DMS79 (cell line): ENCODE measurements at places on chromosomes 12 and 14.

- no peak for DNase-seq
Observed at GRCh38 chr12:124544311-124544970, 23.0 kb downstream of the NCOR2 start.

DNA sequence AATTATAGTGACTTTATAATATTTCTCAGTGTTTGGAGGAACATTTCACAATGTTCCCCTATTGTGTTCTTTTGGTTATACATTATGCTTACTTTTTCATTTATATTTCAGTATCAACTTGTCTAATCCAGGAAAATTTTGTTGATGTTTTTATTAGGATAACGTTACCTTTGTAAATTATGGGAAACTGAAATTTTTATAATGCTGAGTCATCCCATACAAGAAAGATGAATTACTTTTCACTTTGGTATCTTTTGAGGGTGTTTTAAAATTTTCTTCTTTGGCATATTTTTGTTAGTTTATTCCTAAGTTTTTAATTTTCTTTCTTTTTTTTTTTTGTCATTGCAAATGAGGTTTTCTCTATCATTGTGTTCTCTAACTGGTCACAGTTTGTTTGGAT lies 542.7 kb downstream of the SLC16A7 start:
- no peak for DNase-seq

GRCh38 chr14:26598081-26598671 lies 343 bp upstream of the NOVA1 start:
- DNase-seq = peak; percentile 100

GRCh38 chr12:124159655-124160054 lies 135.2 kb upstream of the RFLNA start:
- DNase-seq = no peak

GRCh38 chr12:82648259-82648909 lies 38.3 kb upstream of the TMTC2 start:
- no peak for DNase-seq

- DNase-seq = no peak
Observed at GRCh38 chr12:54427106-54427505, 8.0 kb upstream of the ITGA5 start.

GRCh38 chr12:19783547-19784444 lies 344.5 kb downstream of the AEBP2 start:
- no peak for DNase-seq

DNA sequence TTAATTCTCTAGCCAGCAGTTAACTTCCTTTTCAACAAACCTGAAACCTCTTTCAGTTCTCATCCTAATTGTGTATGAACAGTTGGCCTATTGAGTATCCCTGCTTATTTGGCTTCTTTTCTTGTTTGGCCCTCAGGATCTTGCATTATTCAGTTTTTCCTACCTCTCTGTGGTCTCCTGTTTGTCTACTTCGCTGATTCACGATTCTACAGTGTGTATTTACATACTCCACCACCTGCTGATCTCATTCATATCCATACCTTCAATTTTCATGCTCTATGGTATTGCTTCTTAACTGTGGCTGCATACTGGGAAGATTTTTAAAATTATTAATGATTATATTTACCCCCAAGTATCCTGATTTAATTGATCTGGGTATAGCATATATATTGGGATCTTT lies 56.4 kb downstream of the RASSF9 start:
- no peak for DNase-seq

DNA sequence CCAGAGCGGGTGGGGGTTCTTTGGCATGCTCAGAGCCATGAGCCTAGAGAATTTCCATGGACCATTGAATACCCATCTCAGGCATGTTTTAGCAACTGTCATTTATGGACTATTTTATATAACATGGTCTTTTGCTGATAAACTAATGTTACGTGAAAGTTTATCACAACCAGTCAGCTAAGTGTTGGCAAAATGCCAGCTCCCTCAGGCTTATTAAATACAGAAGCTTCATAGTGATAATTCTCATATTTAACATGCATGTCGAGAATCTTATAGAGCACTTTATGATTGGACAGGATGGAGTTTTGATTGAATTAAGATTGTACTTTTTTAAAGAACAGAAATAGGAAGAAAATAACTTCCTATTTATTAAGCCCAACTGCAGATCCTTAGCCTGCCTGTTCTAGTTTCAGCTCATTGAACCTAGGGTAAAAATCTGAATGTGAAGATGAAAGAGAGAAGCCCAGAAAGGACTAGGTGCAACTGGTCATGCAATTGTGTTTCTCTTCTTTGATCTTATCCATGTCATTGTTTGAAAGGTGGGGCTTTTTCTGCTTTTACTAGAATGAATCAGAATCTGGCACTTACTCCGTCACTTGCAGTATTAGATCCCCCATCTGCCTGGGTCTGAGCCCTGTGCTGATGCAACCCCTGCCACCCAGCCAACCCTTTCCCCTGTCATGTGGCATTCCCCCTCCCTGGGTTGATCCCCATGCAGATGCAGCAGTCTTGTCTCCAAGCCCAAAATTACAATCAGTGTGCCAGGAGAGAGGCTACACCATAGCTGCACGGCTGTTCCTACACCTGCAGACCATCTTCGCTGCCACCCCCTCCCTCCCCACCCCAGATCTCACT lies 134.6 kb upstream of the EVL start:
- DNase-seq = no peak

DNA sequence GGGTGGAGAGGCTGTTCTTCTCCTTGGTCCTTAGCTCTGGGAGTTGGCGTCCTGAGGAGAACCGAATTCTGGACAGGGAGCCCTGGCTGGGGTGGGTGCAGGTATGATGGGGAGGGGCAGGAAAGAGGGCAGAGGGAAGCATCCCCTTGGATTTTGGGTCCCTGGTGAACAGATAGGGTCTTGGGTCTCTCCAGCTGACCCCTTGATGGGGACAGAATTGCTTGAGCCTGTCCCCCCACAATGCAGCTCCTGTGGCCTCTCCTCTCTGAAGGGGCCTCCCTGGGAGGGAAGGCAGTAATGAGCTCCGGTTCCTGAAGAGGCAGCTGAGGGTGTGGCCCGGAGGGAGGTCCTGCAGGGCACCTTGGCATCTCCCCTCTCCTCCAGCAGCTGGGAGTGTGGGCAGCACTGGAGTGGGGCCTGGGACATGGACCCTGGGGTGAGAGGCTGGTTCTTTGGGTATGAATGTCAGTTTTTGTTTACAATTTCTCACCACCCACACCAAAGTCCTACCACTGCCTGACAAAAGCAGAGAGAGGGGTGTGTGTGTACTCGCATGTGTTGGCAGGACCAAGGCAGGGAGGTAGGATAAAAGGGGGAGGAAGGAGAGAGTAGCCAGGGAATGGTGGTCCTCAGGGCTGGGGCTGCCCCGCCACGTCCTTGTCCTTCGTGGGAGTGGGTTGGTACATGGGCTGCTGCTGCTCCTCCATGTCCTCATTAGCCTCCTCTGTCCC lies 7.7 kb upstream of the CEBPE start:
- DNase-seq = no peak

- no peak for DNase-seq
Observed at GRCh38 chr14:68723808-68724268, 69.0 kb downstream of the ZFP36L1 start.

DNA sequence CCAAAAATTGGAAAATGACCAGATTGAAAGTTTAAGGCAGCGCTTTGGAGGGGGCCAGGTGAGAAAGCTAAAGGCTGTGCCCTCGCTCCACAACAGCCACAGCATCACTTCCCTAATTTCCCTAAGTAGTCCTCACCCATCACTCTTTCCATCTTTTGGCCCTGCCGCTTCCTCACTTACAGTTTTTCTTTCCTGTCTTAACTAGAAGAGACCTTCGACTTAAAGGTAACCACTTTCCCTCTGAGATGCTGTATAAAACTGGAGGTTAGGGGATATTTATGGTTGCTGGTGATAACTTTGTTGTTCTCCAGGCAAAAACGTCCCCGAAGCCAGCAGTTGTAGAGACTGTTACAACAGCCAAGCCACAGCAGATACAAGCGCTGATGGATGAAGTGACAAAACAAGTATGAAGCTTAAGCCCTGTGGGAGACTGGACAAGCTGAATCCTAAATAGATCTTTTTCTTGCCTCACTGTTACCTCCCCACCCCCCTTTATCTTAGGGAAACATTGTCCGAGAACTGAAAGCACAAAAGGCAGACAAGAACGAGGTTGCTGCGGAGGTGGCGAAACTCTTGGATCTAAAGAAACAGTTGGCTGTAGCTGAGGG lies 4.3 kb downstream of the DDIT3 start:
- no peak for DNase-seq

DNA sequence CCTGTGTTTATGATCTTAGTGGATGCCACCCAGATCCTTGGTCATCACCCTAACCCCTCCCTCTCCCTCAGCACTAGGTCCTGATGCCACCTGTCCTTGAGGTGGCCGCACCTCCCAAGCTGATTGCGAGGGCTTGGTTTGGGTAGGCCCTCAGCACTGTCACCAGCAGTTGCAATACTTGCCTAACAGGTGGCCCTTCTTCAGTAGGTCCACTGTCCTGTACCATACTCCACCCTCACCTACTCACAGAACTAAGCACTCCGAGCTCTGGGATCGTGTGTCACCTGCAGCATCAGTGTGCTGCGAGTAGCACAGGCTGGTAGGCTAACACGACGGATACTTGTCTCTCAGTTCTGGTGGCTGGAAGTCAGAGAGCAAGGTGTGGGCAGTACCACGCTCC lies 14.0 kb upstream of the SERPINA12 start:
- no peak for DNase-seq

GRCh38 chr12:81245458-81245857 lies 167.6 kb downstream of the ACSS3 start:
- DNase-seq = no peak

DNA sequence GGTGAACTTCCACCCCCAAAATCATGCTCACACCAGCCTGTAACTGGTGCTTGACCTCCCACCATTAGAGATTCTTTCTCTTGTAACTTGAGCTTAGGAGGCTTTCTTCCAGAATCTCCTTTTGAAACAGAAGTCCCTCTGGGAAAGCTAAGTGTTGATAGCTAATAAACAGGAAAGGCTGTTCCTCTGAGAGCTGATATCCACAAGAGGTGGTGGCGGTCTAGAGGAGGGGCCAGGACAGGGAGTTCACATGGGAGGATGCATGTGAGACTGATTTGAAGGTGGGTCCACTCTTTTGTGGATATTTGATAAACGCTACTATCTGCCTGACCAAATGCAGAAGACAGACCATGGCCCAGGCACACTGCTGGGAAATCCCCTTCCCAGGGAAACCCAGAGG lies 10.2 kb upstream of the PRMT8 start:
- peak; percentile 29 for DNase-seq

GRCh38 chr12:106392759-106393158 lies 35.2 kb downstream of the POLR3B start:
- DNase-seq = no peak

- DNase-seq = no peak
Observed at GRCh38 chr14:71336489-71337192, 429.4 kb downstream of the PCNX1 start.

DNA sequence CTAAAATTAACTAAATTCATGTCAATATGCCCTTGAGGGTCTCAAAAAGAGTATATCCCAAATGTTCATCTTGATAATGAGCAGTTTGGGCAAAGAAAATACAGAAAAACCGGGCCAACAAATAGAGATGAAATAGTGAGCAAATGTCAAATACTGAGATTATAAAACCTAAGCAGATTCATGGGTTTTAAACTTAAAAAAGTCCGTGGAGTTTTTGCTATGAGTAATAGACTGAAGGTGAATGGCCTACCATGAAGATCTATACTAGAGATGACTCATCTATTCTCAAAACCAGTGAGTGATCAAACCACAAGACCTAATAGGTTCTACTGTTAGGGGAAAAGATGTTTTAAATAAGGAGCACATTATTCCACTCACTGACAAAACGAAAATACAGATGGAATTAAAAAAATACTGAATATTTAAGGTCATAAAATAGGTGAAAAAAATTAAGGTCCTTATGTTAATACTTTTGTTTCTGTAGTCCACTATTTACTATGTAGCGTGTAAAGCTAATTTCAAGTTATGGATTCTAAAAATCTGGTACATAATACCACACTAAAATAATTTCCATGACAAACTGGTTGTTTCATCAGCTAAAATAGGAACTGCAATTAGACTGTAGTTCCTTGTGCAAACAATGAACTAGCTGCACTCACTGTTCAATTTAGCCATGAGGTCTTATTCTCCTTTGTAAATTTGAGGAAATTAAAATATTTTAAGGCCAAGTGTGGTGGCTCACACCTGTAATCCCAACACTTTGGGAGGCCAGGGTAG lies 5.0 kb downstream of the HNRNPC start:
- DNase-seq = no peak

- no peak for DNase-seq
Observed at GRCh38 chr12:105171691-105172436, 64.1 kb downstream of the APPL2 start.

DNA sequence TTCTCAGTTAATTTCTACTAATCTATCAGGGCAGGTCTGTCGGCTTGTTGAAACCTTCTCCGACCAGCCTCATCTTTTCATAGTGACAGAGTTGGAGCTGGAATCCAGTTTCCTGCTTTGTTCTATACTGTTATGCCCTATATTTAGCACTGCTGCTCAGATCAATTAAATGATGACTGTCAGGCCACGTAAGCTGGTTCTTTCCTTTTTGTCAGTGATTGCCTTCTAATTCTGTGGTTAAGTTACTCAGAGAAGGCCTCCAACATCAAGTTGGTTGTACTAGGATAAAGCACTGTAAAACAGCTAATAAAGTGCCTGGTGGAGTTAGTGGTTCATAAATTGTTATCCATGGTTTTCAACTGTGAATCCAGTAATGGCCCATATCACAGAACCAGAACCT lies 22.6 kb downstream of the DERA start:
- no peak for DNase-seq

- DNase-seq = no peak
Observed at GRCh38 chr12:66275040-66275439, 27.3 kb upstream of the HELB start.

- no peak for DNase-seq
Observed at GRCh38 chr14:99819514-99819913, 26.3 kb downstream of the EML1 start.
